Neural progenitor cell (in vitro differentiated cells): ENCODE measurements at places on chromosomes 12 and 14. TPM values are rescaled to one million over a fixed set of nuclear protein-coding genes. Genes with fewer than 3 reads are reported as not detected.

DNA sequence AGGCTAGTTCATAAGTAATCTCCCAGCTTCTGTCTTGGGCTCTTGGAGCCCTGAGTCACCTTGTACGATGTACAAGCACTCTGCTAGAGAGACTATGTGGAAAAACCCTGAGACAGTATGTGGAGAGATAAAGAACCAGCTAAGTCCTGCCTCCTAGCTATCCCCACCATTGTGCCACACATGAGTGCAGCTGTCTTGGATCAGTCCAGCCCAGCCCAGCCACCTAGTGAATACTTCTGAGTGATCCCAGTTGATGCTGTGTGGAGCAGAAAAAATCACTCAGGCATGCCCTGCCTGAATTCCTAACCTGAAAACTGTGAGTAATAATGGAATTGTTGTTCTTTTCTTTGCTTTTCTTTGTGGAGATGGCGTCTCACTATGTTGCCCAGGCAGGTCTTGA lies 5.1 kb upstream of the SERPINA6 start:
- DNase-seq = no peak

The FLRT2 gene
- 8.5 and 8.7 TPM in 2 replicates for total RNA-seq

GRCh38 chr12:123485756-123486155 lies 27.8 kb downstream of the SNRNP35 start:
- no peak for DNase-seq

GRCh38 chr12:9851050-9851449 lies 18.1 kb downstream of the CLEC2B start:
- no peak for DNase-seq

DNA sequence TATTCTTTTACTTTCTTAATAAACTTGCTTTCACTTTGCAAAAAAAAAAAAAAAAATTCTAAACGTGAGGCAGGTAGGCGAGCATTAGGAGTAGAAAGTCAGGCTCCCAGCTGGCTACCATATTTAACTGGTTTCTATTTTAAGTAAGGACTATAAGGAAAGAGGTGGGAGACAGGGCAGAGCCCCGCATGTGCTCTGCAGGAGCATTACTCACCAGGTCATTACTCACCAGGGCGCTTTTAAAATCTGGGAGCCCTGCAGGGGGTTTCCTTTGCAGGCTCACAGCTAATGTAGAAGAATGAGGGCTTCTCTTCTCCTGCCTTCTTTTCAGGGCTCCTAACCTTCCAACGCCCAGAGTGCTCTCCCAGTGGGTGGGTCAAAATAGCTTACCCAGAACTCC lies 14.0 kb upstream of the DPF3 start:
- DNase-seq = no peak

DNA sequence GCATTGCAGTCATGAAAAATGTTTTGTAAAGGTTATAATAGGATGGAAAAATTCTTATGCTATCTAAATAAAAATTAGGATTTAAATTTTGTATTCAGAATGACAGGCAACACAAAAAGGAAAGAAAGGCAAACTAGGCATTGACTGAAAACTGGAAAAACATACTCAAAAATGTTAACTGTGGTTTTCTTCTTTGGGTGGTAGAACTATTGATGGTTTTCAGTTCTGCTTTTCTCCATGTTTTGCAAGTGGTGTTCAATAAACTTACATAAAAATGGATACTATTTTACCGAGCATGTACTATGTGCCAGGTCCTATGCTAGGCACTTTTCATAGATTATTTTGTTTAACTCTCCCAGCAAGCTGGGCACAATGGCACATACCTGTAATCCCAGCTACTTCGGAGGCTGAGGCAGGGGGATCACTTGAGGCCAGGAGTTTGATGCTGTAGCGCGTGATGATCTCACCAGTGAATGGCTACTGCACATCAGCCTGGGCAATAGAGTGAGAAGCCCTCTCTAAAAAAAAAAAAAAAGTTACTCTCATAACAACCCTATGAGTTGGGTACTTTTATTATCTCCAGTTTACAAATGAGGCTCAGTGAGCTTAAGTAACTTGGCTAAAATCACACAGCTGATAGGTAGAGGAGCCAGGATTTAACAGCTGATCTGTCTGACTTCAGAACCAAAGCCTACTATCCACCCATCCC lies 26.3 kb upstream of the TCP11L2 start:
- DNase-seq = no peak

DNA sequence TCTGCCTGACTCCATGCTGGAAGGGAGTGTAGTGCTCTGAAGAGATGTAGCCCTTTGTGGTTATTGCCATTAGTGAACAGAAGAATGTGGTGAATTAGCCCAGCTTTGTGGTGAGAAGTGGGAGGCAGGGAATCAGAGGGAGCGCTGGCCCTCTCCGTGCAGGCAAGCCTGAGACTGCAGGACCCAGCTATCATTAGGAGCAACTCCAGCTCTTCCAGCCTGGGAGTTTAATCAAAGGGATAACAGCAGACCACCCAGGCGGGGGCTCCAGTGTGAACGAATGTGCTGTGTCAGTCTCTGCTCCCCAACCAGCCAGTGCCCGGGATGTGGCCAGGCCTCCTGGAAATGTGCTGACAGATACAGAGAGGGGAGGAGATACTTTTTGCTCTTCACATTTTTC lies 142.7 kb downstream of the TTLL5 start:
- peak; percentile 85 for DNase-seq
